ENCODE measurements at places on chromosomes 11 and 22.

GRCh38 chr11:133425245-133425644 lies 107.1 kb downstream of the OPCML start:
- no peak for DNase-seq

- no peak for DNase-seq
Observed at GRCh38 chr22:25085156-25085555, 114.5 kb upstream of the CRYBB3 start.

GRCh38 chr11:120774591-120775386 lies 249.1 kb upstream of the TBCEL start:
- no peak for DNase-seq

GRCh38 chr11:72328366-72329224 lies 84.6 kb upstream of the PHOX2A start:
- DNase-seq, result no peak

DNA sequence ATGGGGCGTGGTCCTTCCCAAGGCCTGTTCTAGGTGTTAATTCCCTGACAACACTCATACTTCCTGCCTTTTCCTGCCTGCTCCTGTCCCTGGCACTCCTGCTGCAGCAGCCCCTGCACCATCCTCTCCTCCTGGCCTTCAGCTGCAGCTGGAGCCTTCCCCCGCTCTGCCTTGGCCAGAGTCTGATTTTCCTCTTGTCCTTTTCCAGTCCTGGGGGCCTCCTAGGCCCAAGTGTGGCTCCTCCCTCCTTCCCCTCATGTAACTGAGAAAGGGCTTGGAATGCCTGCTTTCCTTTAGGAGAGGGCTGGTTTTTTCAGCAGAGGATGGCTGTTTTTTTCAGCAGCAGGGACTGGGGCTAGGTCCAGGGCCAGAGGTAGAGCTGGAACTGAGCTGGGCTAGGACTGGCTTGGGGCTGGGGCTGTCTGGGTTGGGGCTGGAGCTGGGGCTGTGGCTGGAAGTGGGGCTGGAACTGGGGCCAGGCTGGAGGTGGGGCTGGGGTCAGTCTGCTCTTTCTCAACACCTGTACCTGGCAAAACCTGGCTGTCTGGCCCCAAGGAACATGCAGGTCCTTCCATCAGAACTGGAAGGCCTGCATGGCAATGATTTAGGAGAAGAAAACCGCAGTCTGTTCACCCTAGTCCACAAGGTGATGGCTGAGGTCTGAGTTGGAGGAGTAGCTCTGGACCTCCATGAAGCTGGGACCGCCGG lies 23.6 kb downstream of the ZC3H7B start:
- no peak for DNase-seq

DNA sequence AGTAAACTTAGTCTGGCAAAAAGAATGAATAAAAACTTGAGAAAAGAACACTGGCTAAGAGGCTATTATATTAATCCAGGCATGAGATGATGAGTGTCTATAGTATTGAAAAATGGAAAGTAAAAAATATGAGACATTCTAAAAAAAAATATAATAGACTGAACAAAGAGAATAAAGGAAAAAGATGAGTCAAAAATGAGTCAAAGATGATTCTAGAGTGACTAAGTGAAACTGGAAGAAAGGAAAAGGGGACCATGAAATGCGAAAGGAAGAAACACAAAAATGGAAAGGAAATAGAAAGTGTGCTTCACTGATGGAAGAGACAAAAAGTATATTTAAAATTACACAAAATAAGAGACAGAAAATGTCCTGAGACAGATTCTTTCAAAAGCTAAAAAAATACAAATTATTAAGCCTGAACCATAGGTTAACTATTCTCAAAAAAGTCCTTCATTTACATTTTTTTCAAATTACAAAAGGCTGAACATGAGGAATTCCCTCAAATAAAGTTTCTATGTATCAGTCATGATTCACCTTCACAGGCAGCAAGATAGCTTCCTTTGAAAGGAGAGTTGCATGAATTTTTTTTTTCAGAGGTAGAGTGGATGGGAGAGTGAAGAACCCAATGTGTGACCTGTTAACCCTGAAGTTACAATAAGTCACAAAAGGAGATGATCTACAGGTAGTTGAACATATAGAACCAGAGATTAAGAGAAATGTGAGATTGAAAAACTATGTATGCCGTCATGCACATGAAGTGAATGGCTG lies 75.2 kb downstream of the EIF3M start:
- no peak for DNase-seq

DNA sequence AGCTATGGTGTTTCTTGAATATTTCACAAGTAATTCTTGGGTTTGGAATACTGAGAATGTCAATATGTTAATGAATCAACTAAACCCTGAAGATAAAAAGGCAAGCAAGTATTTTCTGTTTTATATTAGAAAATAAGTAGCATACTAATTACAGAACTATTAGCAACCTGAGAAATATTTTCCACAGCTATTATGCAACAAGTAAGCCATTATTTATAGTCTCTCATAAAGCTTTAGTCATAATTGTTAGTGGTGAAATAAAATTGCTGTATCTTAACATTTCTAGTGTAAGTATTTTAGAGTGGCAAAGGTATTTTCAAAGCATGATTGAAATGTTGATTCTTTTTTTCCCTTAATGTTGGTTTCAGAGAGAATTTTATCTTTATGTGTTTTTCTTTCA lies 53.3 kb downstream of the FAR1 start:
- no peak for DNase-seq

GRCh38 chr22:38981992-38982927 lies at the start of gene APOBEC3B:
APOBEC3B (plus strand) TSS chr22:38982347; CDS start chr22:38982454, 107 bp downstream.
- DNase-seq, result peak; percentile 68

GRCh38 chr22:29245626-29246385 lies 22.0 kb downstream of the RHBDD3 start:
- DNase-seq, result peak; percentile 47

- no peak for DNase-seq
Observed at GRCh38 chr11:3134218-3134621, 30.9 kb downstream of the OSBPL5 start.

GRCh38 chr11:12806113-12806512 lies 131.9 kb downstream of the TEAD1 start:
- no peak for DNase-seq

GRCh38 chr11:8298801-8299786 lies 35.4 kb upstream of the LMO1 start:
- DNase-seq, result no peak

DNA sequence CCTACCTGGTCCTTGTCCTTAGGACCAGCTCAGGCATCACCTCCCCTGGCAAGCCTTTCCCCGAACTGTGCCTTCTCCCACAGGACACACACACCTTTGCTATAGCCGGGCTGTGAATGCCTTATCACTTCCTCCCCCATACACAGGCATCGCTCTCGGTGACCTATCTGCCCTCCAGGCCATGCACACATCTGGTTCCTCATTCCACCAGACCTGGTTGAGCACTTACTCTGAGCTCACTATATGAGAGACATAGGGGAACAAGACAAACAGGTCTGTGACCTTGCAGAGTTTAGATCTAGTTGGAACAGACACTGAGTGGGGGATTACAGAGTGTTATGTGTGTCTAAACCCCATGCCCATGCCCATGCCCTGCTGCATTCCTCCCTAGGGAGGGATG lies 3.1 kb upstream of the BCR start:
- DNase-seq, result no peak

- no peak for DNase-seq
Observed at GRCh38 chr22:33076343-33076742, 18.2 kb upstream of the SYN3 start.

- no peak for DNase-seq
Observed at GRCh38 chr11:67448220-67448609, 4.3 kb downstream of the GPR152 start.

GRCh38 chr11:44333271-44334218 lies 23.6 kb upstream of the ALX4 start:
- DNase-seq, result peak; percentile 14

DNA sequence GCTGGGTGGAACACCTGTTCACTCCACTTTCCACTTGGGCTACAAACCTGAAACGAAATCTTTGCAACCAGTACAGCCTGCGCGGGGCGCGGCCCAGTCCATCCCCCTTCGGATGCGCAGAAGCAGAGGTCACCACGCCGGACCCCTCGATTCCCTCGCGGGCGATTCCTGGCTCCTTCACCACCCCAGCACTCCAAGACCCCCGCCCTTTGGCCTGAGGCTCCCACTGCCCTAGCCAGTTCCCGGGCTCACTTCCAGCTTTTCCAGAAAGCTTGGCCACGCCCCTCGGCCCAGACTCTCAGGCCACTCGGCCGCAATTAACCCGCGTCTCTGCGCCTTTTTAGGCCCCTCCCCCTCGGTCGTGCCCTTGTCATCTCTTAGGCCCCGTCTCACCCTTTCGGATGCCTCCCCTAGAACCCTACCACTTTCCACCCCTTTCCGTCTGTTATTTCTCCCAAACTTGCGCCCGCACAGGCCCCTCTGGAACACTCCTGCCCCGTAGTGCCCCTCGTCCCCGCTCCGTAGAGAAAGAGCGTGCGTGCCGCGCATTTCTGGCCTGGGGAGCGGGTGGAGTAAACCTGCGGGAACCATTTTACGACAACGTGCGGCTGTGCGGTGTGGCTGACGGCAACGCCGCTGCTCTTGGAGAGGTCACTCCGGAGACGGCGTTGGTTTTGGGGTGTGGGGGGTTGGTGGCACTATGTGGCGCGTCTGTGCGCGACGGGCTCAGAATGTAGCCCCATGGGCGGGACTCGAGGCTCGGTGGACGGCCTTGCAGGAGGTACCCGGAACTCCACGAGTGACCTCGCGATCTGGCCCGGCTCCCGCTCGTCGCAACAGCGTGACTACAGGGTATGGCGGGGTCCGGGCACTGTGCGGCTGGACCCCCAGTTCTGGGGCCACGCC lies at the start of gene DLAT:
DLAT (plus strand) TSS at position 636 of the 906 bp plus-strand sequence; CDS start at position 701, 65 bp downstream.
- DNase-seq, result peak; percentile 64

- no peak for DNase-seq
Observed at GRCh38 chr11:61008971-61009370, 37.5 kb downstream of the CD6 start.

- no peak for DNase-seq
Observed at GRCh38 chr22:20046730-20047129, 25.8 kb downstream of the TANGO2 start.

DNA sequence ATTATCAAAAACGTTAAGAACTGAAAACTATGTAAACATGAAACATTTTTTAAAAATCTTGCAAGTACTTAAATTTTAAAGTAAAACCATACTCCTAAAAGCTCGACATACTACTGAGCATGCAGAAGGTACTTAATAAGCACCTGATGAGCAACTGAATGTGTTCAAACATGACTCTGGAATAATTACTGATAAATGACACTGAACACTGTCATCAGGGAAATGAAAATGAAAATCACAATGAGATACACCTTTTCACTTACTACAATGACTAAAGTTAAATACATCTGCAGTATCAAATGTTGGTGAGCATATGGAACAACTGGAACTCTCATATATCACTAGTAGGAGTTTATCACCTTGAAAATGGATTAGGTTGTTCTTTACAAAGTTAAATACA lies 65.2 kb downstream of the PICALM start:
- no peak for DNase-seq

GRCh38 chr11:11577932-11578911 lies 43.6 kb downstream of the GALNT18 start:
- no peak for DNase-seq

GRCh38 chr11:130452176-130452575 lies 3.7 kb downstream of the ADAMTS15 start:
- no peak for DNase-seq

DNA sequence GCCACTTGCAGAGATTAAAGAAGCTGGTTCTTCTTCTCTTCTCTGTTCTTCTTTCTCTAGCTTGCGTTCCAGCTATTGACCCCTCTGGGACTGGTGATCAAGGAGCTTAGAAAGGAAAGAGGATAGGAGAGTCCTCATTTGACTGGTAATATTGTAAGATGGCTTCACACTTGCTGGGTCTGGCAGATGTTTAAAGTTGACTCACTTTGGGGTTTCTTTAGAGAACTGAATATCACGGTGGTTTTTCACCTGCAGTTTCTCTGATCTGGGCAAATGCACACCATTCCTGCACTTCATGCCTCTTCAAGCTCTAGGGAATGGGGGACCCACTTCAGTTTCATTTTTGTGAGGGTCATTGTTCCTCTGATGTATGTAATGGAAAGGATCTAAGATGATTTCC lies 41.8 kb upstream of the DEUP1 start:
- no peak for DNase-seq

DNA sequence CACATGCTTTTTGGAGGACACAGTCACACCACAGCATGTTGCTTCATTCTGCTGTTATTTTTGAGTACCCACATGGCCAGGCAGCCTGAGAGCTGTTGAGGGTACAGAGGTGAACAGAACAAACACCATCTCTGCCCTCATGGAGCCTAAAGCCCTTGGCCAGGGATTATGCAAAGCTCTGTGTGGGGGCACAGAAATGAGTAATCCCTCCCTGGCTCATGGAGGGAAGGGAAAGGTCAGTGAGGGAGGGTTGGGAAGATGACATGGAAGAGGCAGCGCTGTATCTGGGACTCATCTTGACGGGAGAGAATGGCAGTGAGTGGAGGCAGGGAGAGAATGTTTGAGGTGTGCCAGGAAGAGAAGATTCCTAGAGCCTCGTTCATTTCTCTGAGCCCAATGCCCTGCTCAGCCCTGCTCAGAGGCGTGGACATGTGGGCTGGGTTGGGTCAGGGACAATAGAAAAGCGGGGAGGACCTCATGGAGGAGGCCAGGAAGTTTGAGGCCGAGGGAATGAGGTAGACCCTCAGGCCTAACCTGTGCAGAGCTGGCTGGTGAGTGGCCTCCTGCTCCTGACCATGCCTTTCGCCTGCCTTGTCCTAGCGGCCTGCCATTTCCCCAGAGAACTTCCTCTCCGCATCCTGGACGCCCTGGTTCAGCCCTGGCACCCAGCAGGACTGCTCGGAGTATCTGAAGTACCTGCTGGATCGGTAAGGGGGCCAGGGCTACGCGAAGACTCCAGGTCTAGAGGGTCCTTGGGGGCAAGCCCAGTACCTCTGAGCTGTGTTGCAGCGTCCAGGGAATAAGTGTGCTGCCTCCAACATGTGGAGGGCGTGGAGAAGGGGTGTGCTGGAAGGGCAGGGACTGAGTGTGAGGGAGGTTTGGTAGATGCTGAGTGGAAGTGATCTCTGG lies 19.8 kb downstream of the USP35 start:
- DNase-seq, result no peak

DNA sequence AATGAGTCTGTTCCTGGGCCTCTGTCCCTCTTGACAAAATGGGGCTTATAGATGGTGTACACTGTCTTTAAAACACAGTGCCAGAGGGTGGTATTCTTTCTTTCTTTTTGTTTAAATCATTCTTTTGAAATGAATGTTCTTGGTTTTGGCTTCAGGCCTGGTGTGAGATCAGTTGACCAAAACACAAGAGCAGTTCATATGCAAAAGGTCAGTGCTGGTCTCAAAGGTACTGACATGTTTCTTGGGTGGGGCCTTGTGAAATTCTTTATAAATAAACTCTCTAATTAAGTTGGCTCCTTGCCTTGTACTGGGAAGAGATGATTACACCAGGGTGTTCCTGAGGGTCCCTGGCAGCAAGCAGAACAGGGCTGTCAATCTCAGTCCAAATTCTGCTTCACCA lies 110.0 kb downstream of the FBXO7 start:
- DNase-seq, result no peak

- no peak for DNase-seq
Observed at GRCh38 chr11:128190312-128190711, 397.0 kb downstream of the ETS1 start.

DNA sequence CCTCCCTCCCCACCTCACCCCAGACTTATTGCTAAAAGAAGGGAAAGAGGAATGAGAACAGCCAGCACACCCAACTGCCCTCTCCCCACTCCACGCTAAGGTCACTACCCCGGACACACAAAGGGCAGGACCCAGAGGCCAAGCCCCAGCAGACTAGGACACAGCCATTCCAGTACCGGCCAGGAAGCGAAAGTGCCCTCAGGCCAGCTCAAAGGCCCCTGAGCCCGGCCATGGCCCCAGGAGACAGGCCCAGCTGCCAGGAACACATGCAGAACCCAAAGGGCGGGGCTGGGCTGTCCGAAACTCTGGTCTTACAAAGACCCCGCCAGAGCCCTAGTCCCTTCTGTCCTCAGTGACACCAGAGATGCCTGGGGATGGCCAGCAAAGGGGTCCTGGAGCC lies 5.5 kb downstream of the RCOR2 start:
- no peak for DNase-seq
